ENCODE measurements at places on chromosomes 3 and 15. TPM values are rescaled to one million over a fixed set of nuclear protein-coding genes. Genes with fewer than 3 reads are reported as not detected.

DNA sequence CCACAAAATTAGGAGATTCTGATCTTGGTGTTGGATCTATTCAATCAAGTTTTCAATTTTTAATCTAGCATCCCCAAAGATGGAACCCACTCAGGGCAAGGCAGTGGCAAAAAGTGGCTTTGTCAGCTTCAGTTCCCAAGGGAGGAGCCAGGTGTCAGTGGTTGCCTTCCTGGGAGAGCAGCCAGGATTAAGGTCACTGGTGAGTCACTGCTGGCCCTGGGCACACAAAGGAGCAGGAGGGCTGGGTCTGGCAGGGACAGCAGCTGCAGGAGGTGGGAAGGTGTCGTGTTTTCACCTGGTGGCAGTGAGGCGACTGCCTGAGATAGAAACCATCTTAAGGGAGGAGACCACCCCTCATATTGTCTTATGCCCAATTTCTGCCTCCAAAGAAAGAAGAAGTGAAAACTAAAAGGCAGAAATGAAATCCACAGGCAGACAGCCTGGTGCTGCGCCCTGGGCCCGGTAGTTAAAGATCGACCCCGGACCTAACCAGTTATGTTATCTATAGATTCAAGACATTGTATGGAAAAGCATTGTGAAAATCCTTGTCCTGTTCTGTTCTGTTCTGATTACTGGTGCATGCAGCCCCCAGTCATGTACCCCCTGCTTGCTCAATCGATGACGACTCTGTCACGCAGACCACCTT is 5.9 kb upstream of the KLHL25 start:
- peak; percentile 85 for DNase-seq

DNA sequence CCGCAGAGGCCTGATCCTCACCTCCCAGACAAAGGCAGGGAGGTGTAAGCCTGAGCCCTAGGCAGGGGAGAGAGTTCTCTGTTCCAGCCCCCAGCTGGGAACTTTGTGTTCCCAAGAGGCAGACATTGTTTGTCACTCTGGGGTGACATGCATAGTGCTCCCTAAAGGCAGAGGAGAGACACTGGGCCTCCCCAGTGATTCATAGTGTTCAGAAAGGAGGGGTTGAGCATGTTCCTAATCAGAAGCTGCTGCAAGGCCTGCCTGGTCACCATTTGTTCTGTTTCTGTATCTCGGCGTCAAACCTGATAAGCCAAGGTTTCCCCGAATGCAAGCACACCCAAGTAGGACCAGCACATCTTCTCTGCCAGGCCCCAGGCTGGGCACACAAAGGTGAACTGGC is 24.0 kb upstream of the SLC6A6 start:
- DNase-seq: no peak

The LRRIQ4 gene
- 0.24 TPM for total RNA-seq

DNA sequence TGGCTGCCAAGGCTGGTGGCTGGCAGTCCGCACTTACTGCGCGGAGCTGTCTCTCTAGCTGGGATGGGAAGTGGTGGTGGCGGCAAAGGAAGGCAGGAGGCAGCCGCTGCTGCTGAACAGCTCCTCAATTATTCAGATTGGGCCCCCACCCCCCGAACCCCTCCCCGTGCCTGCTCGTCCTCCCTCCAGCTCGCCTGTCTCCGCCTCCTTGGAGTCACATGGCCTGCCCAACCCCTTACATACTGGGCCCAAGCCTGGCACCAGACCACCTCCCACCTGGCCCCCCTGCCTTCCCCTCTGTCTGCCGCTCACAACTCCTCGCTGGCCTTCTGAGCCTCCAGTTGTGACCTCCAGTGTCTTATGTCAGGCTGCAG is at the start of gene SLC7A14:
SLC7A14 (minus strand) TSS at position 139 of the 374 bp plus-strand sequence. CDS start 59,139 bp downstream, outside the sequence.
- DNase-seq: no peak

The CTXN2 gene
- not detected for total RNA-seq
